ENCODE measurements at places on chromosomes 4 and X. TPM values are rescaled to one million over a fixed set of nuclear protein-coding genes. Genes with fewer than 3 reads are reported as not detected.

Gene TMPRSS11A
- total RNA-seq: not detected

Gene PDE6B
- total RNA-seq: 0.39 TPM

Gene ANOS1
- 3.3 TPM for total RNA-seq

Gene UGT2A1
- not detected for total RNA-seq

Gene TRAM1L1
- 1.4 TPM for total RNA-seq

Gene ADGRL3
- total RNA-seq: 1.1 TPM

Gene XAGE1A
- total RNA-seq: not detected

Gene CCNB3
- 0.19 TPM for total RNA-seq

Gene PGAM4
- not detected for total RNA-seq

Gene HSFX2
- total RNA-seq: 0.35 TPM

Gene FANCB
- 1.5 TPM for total RNA-seq

Gene TSPAN7
- total RNA-seq: 13.5 TPM

Gene FMR1NB
- not detected for total RNA-seq
